CD4-positive, alpha-beta T cell treated with Interleukin-12 subunit alpha and Interleukin-12 subunit beta, for 1 hour (primary cell): ENCODE measurements at places on chromosomes 4 and X.

GRCh38 chrX:103310555-103311398, at the start of gene BEX2:
Gene BEX2 (minus strand): TSS chrX:103310990. CDS start chrX:103309976, 1,014 bp downstream.
- peak; percentile 85 for DNase-seq

- no peak for DNase-seq
Observed at GRCh38 chrX:136828830-136829229, 48.1 kb upstream of the ARHGEF6 start.

GRCh38 chrX:96372313-96373046, 312.2 kb upstream of the DIAPH2 start:
- peak; percentile 4 for DNase-seq

GRCh38 chr4:8221476-8221875, 22.4 kb downstream of the SH3TC1 start:
- DNase-seq: peak; percentile 46

GRCh38 chr4:103429283-103429682, 231.1 kb upstream of the CENPE start:
- no peak for DNase-seq

DNA sequence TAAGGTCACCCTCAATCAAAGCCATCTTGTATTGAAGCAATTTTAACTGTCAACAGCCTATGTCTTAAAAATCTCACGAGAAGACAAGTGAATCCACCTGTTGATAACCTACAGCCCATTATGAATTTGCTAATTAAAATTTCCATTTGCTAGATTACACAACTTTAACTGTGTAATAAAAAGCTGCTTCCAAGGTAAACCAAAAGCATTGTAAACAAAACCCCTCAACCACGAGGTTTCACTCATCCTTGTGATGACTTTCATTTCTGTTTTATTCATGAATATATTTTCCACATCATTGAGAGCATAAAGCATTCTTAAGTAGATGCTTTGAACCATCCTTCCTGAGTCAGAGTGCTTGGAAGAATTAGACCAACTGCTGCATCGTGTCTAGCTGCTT, 217.5 kb upstream of the GYPA start:
- no peak for DNase-seq

DNA sequence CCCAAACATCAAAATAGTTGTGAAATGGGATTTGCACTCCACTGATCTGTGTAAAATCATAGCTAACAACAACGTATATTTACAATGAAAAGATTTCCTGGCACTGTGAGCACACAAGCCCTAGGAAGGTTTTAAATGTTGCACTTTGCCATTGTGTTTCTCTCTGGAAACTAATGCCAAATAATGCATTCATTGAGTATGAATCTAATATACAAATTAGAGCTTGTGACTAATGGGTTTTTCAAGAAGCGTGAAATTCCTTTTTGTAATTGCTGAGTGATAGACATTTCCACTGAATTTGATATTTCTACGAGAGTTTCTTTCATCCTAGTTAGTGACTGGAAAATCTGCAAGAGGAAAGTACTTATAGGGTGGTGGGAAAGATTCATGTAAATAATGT, 135.9 kb downstream of the COL25A1 start:
- DNase-seq: no peak

- no peak for DNase-seq
Observed at GRCh38 chr4:169040559-169041261, 30.7 kb upstream of the CBR4 start.

GRCh38 chr4:126395664-126396063, 1080.9 kb downstream of the FAT4 start:
- no peak for DNase-seq

- no peak for DNase-seq
Observed at GRCh38 chr4:169080981-169081380, 70.9 kb upstream of the CBR4 start.

GRCh38 chr4:73648478-73648877, 28.2 kb upstream of the RASSF6 start:
- DNase-seq: no peak

GRCh38 chrX:155880586-155881157, 473 bp upstream of the VAMP7 start:
- no peak for DNase-seq

DNA sequence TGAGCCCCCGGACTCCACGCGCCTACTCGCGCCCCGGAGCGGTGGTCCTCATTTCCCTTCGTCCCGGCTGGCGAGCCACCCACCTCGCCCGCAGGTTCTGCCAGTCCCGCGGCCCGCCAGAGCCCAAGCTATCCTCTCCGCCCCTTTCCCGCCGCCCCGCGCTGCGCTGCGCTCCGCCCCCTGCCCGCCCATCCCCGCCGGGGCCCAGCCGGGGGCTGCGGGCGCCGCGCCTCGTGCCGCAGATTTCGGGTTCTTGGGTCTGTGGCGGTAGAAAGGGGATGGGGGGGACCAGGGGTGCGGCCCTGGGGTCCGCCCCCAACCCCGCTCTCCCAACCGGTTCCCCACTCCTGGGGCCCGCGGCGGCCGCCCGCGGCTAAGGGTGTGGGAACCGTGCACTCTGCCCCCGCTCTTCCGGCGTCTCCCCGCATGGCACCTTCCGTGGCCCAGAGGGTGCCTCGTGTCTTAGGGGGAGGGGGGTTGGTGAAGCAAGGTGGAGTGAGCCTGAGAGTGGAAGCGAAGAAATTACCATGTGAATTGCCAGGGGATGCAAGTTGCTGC, 650.8 kb upstream of the DIPK2B start:
- peak; percentile 57 for DNase-seq

DNA sequence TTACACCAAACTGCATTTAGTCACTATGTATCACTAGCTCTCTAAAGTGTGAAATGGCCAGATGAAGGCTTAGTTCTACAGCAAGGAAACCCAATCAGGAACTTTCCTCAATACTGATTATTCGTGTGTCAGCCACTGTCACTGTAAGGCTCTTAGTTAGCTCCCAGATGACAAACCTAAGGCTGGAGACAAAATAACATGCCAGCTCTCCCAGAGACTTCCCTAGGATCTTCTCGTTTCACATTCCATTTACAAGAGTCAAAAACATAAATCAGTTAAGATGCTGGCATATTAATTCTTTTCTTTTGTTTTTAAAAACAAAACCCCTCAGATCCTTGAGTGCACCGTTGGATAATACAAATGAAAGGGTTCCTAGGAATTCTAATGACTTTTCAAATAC, 88.2 kb upstream of the TFDP3 start:
- no peak for DNase-seq

- DNase-seq: no peak
Observed at GRCh38 chrX:3345281-3346191, 916 bp downstream of the MXRA5 start.

DNA sequence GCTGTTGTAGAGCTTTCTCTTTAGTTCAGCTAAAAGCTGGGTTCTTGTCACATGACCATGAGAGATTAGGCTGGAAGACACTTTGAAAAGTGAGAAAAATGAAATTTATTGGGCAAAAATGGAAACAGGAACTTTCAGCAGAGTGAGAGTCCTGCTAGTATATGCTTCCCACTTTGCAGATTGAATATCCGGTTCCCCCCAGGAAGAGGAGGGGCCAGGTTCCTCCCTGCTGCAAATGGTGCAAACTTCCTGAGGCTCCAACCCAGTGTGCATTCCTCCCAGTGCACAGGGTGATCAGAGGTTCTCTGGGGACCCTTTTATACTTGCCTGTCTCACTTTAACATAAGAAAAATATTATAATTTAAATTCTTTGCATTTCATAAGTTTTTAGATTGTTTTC, 119.9 kb upstream of the SPIN4 start:
- DNase-seq: no peak

DNA sequence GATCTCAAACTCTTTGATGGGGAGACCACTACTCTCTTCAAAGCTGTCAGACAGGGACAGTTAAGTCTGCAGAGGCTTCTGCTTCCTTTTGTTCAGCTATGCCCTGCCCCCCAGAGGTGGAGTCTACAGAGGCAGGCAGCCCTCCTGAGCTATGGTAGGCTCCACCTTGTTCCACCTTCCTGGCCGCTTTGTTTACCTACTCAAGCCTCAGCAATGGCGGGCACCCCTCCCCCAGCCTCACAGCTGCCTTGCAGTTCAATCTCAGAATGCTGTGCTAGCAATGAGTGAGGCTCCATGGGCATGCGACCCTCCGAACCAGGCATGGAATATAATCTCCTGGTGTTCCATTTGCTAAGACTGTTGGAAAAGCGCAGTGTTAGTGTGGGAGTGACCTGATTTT, 42.1 kb upstream of the UGT2B10 start:
- no peak for DNase-seq

- DNase-seq: no peak
Observed at GRCh38 chr4:143294710-143295275, 41.9 kb upstream of the GAB1 start.

- no peak for DNase-seq
Observed at GRCh38 chr4:84512277-84512676, 13.2 kb upstream of the NKX6-1 start.

DNA sequence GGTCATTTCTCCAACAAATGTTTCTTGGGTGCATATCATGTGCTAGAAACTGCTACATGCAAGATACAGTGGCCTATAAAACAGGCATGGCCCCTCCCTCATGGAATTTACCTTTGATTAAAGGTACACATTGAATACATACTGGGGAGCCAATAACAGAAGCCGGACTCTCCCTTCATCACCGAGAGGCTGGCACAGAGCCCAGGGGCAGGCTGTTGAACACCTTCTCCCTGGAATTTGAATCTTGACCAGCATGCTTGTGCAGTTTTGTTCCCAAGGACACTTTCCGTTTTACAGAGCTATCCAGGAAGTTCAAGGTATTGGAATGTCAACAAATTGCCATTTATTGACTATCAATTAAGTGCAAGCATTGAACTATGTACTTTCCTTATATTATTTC, 33.2 kb downstream of the PPARGC1A start:
- DNase-seq: no peak

DNA sequence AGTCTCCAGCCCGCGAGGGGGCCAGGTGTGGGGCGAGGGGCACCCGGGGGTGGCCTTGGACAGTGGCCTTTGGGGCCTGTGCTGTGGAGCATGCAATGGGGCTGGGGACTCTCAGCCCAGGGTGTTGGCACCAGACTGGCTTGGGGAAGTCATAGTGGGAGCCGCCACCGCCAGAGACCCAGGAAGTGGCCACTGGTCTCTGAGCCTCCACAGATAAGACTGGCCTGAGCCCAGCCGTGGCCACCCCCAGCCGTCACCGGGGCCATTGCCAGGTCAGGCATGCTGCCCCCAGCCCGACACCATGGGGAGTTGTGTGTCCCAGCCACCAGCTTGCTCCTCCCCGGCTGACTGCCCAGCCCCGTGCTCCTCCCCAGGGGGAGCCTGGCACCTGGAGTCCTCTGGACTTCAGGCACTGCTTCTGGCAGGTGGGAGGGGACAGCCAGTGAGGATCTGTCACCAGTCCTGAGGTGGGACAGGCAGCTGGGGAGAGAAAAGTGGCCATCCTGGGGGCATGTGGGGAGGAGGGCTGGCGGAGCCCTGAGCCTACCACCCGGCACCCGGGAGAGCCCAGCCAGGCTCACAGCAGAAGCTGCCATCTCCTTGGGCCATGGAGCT, 32.5 kb downstream of the TACC3 start:
- DNase-seq: no peak

- no peak for DNase-seq
Observed at GRCh38 chr4:122687531-122688061, 44.9 kb upstream of the BBS12 start.

DNA sequence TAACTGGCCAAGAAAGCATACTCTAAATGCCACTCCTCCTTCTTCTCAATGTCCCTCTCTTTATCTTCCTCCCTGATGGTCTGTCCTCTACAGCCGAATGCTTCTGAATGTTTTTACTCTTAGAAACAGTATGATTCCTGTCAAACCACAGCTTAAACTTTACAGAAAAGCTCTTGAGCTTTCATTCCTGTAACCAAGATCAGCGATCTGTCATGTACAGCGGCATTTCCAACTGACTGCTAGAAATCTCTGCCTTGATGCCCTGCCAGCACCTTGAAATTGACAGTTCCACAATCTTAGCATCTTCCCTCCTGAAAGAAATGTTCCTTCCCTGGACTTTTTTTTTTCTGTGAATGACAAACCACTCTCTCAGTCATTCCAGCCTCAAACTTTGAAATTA, 11.5 kb upstream of the GATB start:
- no peak for DNase-seq

- DNase-seq: no peak
Observed at GRCh38 chrX:71143508-71143907, 1.1 kb upstream of the NLGN3 start.

GRCh38 chrX:121746105-121746504, 698.7 kb downstream of the GLUD2 start:
- no peak for DNase-seq

GRCh38 chr4:123996718-123997510, 600.3 kb downstream of the SPRY1 start:
- DNase-seq: no peak

- DNase-seq: peak; percentile 0
Observed at GRCh38 chr4:87895964-87896621, 63.3 kb downstream of the MEPE start.

DNA sequence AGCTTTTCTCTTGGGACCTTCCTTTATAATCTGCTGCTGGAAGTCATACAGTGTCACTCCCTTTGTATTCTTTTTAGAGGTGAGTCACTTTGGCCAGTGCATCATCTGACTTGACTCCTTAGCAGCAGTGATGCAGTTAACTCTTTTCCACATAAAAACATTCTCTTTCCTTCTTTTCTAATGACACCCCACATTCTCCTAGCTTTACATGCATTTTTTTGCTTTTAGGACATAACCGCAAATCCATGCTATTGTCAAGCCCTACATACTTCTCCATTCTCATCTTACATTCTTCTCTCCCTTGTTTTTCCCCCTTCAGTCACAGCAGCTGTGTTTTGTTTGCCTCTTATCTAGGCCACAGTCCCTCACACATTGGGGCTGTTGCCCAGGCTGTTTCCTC, 55.1 kb downstream of the ZNF330 start:
- no peak for DNase-seq

DNA sequence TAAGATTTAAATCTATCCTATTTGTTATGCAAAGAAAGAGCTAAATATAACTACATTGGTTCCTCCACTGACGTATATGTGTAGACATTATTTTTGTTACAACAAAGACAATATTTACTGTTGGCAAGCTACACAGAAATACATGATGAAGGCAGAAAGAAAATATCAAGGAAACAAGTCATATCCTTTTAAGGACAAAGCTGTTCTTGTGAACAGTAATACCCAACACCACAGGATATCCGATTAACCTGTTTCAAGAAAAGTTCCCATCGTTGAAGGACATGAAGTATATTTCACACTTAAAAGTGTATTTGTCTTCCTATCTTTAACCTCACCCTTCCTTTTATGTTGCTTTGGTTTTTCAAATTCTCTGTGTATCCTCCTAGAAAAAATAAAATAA, 235.8 kb upstream of the AADAT start:
- DNase-seq: no peak

- DNase-seq: no peak
Observed at GRCh38 chr4:41155194-41155830, 59.0 kb downstream of the APBB2 start.

- DNase-seq: no peak
Observed at GRCh38 chr4:39626913-39627312, 11.8 kb downstream of the SMIM14 start.
